ENCODE measurements at places on chromosomes 4 and X.

GRCh38 chr4:109303140-109303496 is 660 bp upstream of the COL25A1 start:
- peak; percentile 5 for DNase-seq

DNA sequence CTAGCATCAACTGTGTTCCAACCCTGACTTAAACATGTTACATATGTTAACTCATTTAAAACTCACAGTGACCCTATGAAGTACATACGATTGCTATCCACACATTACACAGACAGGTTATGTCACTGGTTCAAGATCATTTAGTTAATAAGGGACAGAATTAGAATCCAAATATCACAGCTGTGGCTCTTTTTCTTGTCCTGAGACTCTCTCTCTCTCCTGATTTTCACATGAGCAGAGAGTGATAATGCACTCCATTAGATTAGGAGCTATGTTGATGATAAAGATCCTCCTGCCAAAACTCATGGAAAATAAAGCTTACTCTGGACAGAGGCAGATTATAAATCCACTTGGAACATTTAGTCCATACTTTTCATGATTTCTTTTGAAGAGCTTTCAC is 408.3 kb downstream of the PPARGC1A start:
- no peak for DNase-seq

GRCh38 chr4:73669410-73670183 is 49.4 kb upstream of the RASSF6 start:
- DNase-seq: no peak

DNA sequence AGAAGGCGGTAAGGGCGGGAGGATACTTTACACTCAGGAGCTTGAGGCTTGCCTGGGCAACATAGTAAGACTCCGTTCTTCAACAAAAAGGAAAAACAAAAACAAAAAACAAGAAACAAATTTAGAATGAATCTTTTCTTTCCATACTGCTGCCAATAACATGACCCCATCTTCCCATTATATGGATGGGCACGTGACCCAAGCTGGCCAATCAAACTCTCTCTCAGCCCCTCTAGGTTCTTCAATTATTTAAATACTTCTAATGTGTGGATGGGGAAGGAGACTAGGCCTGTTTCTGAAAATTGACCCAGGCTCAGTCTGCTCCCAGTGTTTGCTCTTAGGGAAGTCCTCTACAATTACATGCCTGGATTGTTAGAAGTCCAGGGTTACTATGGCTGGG is 22.2 kb upstream of the ATP6AP2 start:
- DNase-seq: no peak

DNA sequence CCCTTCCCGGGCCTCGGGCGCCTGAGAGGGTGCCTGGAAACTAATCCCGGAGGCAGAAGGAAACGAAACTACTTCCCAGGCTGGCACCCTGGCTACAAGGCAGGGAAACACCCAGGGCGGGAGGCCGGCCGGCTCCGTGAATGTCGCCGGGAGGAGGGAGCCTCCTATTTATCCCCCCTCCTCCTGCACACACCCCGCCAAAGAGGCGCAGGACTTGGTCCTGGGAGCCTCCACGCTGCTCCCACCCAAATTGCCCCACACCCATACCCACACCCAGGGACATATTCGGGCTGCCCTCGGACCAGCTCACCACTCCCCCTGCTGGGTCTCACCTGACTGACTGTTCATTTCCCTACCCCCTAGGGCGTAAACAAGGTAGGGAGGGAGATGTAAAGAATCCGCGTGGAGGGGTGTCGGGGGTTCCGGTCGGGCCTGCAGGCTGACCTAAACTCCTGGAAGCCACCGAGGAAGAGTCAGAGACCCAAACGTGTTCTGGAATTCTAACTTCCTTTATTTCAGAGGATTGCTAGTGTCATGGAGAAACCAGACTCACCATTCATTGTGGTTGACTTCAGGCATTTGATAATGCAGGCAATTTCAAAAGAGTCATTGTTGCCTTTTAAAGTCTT is at the start of gene BTC:
BTC (minus strand) TSS at position 142 of the 629 bp plus-strand sequence. CDS start 198 bp downstream, outside the sequence.
- no peak for DNase-seq

DNA sequence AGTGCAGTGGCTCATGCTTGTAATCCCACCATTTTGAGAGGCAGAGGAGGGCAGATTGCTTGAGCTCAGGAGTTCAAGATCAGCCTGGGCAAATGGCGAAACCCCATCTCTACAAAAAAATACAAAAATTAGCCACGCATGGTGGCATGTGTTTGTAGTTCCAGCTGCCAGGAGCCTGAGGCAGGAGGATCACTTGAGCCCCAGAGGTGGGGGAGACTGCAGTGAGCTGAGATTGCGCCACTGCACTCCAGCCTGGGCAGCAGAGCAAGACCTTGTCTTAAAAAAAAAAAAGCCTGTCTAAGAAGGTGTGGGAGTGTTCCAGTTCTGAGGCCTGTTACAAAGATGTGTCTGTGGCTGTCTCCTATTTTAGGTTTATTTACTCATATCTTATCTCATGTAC is 38.0 kb downstream of the PI4K2B start:
- no peak for DNase-seq

GRCh38 chr4:110780538-110780937 is 157.7 kb upstream of the PITX2 start:
- no peak for DNase-seq

DNA sequence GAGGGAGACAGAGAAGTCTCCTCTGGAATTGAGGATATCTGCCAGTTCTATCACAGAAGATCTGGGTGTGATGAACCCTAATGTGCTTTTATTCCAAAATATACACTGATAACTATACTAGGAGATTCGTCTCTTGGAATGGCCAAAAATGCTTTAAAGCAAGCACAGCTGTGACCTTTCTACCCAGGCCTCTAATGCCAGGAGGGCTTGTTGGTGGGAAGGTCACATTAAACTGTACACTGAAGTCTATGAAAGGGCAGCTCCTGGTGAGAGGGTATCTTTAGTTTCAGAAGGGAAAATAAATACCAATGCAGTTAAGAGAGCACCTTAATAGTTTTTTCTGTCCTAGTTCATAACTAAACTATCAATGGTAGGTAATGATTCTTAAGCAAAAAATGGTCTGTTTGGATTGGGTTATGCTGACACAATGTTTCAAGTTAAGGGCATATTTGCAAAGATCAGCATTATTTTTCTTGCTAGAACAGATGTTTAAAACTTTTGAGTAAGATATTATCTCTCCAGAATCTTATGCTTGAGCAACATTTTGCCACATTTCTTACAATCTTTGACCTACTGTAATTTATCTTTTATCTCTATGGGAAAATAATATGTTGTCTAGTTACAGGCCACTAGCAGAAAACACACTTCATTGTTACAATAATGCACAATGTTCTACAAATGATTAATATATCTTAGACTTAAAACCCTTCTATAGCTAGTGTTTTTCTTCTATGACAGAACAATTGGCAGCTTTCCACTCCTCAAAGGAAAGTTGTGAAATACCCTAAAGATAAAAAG is 59.6 kb downstream of the SEC24D start:
- no peak for DNase-seq

GRCh38 chrX:107117993-107118321 is 665 bp downstream of the RBM41 start:
- peak; percentile 3 for DNase-seq

DNA sequence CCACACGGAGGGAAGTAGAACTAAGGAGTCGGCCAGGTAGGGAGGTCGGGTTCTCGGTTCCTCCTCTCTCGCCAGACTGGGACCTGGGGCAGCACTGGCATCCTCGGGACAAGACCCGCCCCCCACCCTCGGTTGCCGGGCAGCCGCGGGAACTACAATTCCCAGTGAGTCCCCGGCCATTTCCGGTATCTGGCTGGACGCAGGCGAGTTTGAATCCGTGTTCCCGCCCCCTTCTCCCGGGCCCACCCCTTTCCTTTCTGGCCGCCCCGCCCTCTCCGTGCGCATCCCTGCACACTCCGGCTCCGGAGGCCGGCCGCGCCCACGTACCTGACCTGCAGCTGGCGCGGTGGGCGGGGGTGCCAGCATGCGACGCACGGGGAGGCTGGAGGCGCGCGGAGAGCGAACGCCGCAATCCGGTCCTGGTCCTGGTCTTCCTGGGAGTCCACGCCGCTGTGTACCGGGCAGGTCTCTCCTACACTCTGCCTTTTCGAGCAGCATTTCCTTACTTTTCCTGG is 10.2 kb upstream of the DLG3 start:
- peak; percentile 34 for DNase-seq

GRCh38 chr4:143089847-143090246 is 94.9 kb upstream of the USP38 start:
- DNase-seq: no peak

- no peak for DNase-seq
Measured at GRCh38 chr4:74631988-74632387, 162.3 kb downstream of the BTC start.

DNA sequence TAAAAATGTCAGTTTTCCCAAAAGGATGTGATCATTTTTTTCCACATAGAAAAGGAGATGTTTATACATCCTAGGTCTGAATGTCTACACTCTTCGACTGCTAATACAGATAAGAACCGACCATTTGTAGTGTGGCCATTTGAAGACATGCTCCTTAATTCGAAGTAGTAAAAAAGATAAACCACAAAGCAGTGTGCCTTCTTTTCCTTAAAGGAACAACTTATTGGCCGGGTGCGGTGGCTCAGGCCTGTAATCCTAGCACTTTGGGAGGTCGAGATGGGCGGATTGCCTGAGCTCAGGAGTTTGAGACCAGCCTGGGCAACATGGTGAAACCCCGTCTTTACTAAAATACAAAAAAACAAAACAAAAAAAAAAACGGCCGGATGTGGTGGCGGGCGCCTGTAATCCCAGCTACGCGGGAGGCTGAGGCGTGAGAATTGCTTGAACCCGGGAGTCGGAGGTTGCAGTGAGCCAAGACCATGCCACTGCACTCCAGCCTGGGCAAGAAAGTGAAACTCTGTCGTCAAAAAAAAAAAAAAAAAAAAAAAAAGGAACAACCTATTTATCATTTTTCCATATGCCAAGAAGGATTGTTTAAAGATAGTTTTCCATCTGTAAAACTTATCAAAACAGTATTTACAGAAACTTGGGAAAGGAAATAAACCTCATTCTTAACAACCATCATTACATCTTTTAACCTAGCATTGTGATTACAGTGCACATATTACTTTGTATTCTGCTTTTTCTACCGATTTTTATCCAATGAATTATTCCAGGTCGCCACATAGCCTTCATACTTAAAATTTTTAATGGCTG is 2.6 kb downstream of the INTS6L start:
- no peak for DNase-seq

- DNase-seq: no peak
Measured at GRCh38 chr4:111776561-111776960, 368.7 kb upstream of the FAM241A start.

GRCh38 chrX:42000836-42001235 is 77.5 kb upstream of the CASK start:
- no peak for DNase-seq

DNA sequence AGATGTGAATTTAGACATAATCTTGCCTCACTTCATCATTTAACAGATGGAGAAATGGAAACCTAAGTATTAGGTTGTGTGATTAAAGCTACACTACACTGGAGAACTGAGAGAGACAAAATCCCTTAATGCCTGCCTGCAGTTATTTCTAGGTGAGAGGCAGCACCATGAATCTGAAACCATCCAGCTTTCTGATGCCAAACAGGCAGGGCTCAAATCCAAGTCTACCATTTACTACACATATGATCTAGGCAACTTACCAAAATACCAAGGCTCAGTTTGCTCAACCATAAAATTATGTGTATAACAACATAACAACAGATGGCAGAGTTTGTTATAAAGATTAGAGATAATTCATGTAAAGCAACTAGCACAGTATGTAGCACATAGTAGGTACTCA is 38.7 kb downstream of the GABRA4 start:
- no peak for DNase-seq

DNA sequence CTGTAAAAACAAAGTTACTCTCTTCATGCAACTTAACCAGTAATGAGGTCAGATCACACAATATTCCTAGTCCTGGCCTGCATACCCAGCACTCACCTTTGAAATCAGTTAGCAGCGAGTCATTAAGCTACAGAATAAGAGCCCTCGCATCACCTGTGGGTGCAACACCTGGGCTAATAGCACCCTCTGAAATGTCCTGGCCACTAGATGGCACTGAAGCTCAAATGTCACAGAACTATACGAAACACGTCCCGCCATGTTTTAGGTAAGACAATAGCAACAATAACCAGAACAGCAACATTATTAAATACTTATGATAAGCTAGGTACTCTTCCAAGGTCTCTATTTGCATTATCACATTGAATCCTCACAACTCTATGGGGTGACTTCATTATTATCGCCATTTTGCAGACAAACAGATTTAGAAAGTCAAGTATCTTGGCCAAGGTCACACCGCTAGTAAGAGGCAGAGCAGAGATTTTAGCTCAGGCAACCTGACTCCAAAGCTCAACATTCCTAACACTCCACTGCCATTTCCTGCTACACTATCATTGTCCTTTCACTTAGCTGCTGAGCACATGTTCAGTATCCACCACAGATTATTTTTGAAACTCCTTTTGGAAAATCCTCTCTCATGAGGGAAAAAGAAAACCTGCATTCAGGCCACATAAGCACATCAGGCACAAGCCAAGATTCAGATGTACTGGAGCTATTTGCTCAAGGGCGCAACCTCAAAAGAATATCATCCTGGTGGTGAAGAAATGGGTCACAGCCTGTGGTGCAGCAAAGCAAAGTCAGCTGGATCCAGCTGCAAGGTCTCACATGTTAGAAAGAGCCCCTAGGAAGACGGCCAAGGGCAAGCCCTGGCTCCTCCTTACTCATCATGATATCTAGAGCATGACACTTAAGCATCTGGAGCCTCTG is 59.5 kb upstream of the KDR start:
- no peak for DNase-seq

DNA sequence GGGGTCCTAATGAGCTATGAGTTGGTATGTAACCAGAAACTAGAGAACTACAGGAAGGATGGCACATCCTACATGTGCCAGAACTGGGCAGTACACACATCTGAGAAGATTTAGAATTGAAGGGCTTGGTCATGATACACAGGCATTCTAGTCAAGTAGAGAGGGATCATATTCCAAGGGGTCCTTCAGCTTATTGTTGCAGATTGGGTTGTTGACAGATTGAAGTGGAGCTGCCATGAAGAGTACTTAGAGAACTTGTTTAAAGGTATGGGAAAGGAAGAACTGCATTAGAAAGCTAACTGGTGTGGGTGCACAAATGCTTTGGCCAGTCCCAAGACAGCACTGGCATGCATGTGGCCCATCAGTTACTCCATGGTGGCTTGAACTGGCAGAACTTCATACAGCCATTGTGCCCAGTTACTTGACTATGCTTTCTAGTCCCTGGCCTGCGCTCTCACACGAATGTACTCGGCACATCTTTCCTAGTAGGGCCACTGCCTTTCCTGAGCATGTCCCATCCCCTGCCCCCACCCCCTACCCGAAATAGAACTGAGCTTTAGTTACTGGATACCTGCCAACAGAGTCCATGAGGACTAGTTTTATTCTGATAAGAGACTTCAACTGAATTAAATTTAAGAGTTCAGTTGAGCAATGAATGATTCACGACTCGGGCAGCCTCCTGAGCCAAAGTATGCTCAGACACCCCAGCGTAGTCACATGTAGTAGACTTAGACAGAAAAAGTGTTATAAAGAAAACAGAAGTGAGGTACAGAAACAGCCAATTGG is 64.0 kb downstream of the CCNG2 start:
- no peak for DNase-seq
